ENCODE measurements at places on chromosomes 16 and 17.

DNA sequence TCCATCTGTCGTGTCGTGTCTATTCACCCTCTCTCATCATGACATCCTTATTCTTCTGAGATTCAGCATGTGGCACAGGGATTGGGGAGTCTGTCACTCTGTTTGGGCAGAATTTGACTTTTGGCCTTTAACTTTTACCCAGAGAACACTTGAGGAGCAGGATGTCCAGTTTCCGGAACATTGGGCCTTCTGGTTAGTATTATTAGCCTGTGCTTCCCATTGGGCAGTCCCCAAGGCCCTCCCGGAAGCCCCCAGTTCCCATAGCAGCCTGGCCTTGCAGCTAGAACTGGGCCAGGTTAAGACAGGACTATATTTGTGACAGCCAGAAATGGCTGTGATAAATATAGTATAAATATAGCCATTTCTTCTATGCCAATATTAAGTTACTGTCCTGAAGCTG is 9.6 kb downstream of the SCN4A start:
- DNase-seq: no peak

- DNase-seq: no peak
These were observed 198.2 kb upstream of the CHMP6 start for GRCh38 chr17:80793421-80793820.

GRCh38 chr17:82200743-82201497 is 11.7 kb downstream of the CCDC57 start:
- peak; percentile 67 for DNase-seq

- DNase-seq: no peak
These were observed 29.9 kb downstream of the CIBAR2 start for GRCh38 chr16:85082173-85083050.

- no peak for DNase-seq
These were observed 196.6 kb downstream of the UTP18 start for GRCh38 chr17:51456942-51457341.

- no peak for DNase-seq
These were observed 16.0 kb upstream of the RASD1 start for GRCh38 chr17:17511881-17512858.

GRCh38 chr17:69069226-69069750 is 8.6 kb upstream of the ABCA9 start:
- DNase-seq: no peak

GRCh38 chr17:74478420-74479100 is 12.1 kb downstream of the CD300A start:
- no peak for DNase-seq

- DNase-seq: no peak
These were observed 13.0 kb downstream of the PITPNC1 start for GRCh38 chr17:67390006-67390645.

- DNase-seq: peak; percentile 85
These were observed 767 bp downstream of the ARSG start for GRCh38 chr17:68291836-68292688.

DNA sequence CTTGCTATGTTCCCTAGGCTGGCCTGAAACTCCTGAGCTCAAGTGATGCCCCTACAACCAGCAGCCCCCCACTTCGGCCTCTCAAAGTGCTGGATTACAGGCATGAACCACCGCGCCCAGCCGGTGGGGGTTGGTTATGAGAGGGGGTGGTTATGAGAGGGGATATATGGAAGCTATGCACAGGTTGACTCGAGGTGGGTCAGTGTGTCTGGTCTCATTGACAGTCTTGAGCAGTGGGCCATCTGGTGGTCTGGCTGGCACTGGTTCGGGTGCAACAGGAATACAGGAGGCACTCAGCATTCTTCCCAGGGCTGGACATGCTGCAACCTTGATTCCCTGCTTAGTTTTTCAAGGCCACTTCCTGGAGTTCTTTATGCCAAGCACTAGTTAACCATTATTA is 5.6 kb upstream of the STX1B start:
- no peak for DNase-seq

- DNase-seq: no peak
These were observed 1.6 kb upstream of the DHX58 start for GRCh38 chr17:42114118-42114517.

DNA sequence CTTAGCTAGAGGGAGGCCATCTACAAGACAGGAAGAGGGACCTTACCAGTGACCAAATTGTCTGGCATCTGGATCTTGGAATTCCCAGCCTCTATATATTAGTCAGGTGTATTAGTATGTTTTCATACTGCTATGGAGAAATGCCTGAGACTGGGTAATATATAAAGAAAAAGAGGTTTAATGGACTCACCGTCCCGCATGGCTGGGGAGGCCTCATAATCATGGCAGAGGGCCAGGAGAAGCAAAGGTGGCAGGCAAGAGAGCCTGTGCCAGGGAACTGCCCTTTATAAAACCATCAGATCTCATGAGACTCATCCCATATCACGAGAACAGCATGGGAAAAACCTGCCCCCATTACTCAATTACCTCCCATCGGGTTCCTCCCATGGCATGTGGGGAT is 500.2 kb downstream of the SHISA9 start:
- DNase-seq: no peak

- DNase-seq: no peak
These were observed 8.5 kb downstream of the FNDC8 start for GRCh38 chr17:35129973-35130351.

DNA sequence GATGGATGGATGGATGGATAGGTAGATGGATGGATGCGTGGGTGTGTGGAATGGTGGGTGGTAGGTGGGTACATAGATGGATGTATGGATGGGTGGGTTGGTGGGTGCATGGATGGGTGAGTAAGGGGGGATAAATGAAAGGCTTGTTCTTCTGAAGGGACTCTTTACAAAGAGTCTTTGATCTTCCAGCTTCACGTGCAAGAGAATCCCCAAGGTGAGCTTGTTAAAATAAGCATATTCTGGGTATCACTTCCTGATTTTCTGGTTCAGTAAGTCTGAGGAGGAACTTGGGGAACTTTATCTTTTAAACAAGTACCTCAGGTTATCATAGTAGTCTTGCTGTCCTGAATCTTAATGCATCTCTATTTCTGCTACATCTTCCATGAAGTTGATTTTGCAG is 639.1 kb downstream of the MAF start:
- DNase-seq: no peak

- no peak for DNase-seq
These were observed 18.7 kb upstream of the MC1R start for GRCh38 chr16:89899879-89900481.

- no peak for DNase-seq
These were observed 214.3 kb downstream of the IRX3 start for GRCh38 chr16:54072237-54072636.

GRCh38 chr17:52986056-52986662 is 827.6 kb upstream of the CA10 start:
- DNase-seq: no peak

- no peak for DNase-seq
These were observed 4.9 kb downstream of the IRX6 start for GRCh38 chr16:55328611-55329569.

DNA sequence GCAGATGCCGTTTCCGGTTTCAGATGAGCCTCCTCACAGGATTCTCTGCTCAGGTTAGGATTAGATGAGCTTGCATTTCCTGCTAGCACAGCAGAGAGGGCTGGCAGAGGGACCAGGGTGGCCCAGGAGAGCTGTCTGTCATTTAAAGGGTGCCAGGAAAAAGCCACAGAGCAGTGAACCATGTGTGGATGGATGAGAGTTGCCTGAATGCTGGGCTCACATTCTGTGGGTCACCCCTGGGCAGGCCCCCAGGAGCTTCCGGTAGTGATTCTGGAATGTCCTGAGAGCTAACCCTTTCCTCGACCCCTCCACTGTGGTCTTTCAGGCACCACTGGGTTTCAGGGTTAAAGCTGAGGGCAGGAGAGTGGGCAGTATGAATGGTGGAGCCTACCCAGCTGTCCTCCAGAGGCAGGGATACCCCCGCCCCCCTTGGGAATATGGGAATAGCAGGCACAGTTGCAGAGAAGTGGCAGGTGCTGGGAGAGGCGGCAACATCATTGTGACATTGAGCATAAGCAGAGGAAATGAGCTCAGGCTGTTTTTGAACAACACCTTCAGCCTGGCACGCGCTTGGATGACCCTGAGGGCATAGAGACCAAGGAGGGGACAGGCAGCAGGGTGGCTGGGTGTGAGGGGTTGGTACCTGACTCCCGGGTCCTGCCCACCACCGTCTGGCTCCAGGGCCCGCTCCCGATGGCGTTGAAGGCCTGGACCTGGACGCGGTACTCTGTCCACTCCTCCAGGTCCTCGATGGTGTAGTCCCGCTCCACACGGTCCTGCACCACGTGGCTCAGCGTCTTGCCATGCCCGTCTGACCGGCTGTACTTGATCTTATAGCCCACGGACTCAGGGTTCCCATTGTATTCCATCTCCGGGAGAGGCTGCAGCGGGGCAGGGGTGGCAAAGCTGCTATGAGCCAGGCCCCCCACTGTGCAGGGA is 83.0 kb upstream of the CDC42EP4 start:
- no peak for DNase-seq

GRCh38 chr17:10738521-10739258 is 8.9 kb upstream of the TMEM220 start:
- no peak for DNase-seq

GRCh38 chr17:18327093-18327492 is 12.0 kb downstream of the SMCR8 start:
- DNase-seq: no peak

DNA sequence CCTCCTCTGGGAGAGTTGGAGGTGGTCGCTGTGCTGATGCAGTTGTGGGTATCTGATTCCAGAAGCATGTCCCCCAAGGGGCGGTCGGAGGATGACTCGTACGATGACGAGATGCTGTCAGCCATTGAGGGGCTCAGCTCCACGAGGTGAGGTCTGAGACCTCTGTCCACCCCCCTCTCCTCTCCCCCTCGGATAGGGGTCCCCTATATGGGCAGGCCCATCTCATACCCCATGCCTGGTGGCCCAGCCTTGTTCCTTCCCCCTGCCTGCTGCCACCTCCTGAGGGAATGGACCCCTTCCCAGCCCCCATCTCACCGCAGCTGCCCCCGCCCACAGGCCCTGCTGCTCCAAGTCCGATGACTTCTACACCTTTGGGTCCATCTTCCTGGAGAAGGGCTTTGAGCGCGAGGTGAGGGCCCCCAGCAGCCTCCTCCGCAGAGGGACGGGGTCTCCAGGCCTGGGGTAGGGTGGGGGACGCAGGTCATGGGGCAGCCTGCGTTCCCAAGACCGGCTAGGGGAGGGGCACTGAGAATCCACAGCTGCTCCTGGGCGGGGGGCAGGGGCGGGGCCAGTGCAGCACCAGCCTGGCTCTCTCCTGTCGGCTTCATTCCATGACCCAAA is 39.2 kb downstream of the ADCY7 start:
- DNase-seq: no peak

DNA sequence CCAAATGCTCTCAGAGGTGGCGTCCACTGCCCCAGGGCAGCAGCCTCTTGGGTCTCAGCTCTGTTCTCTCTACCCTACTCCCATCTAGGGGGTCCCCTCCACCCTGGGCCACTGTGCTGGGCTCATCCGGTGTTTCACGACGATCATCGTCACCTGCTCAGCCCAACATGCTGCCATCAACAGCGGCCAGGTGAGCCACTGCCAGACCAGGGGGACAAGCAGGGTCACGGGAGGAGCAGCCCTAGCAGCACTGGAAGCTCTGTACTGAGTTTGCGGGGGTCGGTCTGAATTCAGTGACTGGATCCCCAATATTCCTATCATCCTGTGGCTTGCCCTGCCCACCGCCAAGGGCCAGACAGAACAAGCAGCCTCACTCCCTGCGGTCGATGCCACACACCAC is 16.0 kb downstream of the ALOX12B start:
- no peak for DNase-seq

- no peak for DNase-seq
These were observed 20.5 kb upstream of the ITGA3 start for GRCh38 chr17:50035421-50035879.

DNA sequence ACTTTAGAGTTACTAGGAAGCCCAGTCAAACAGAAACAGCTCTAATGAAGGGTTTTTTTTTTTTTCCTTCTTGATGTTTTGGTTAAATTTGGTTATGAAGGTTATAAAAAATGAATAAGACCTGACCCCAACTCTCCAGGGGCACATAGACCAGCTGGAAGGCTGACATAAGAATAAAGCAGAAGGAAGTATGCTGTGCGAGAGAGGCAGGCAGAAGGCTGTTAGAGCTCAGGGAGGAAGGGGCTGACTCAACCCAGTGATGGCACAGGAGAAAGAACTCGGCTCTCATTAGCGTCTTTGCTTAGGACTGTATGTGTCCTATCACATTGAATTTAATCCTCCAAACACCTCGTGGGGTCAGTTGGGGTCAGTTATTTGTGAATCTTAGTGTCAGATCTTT is 474.6 kb downstream of the PMP22 start:
- no peak for DNase-seq

GRCh38 chr17:21283482-21284318 is 811 bp upstream of the MAP2K3 start:
- no peak for DNase-seq

GRCh38 chr17:28858801-28859355 is 4.1 kb downstream of the ERAL1 start:
- no peak for DNase-seq

- no peak for DNase-seq
These were observed 3.9 kb downstream of the VPS35L start for GRCh38 chr16:19559242-19559910.

GRCh38 chr16:85781695-85782370 is 17.5 kb downstream of the EMC8 start:
- no peak for DNase-seq

- no peak for DNase-seq
These were observed 6.8 kb downstream of the AXIN1 start for GRCh38 chr16:345772-346171.

All from T-helper 17 cell (primary cell).